ENCODE measurements at places on chromosomes 4 and X. TPM values are rescaled to one million over a fixed set of nuclear protein-coding genes. Genes with fewer than 3 reads are reported as not detected.

- no peak overlapping the region for H3K4me3 ChIP-seq
- no peaks in the 10 kb centered on the region for H3K36me3 ChIP-seq
- H3K27ac ChIP-seq, result no peak overlapping the region
- no peak for DNase-seq
- H3K27me3 ChIP-seq, result no peaks in the 10 kb centered on the region
- no peaks in the 10 kb centered on the region for H3K4me1 ChIP-seq
These were observed 68.3 kb downstream of the FMR1NB start for GRCh38 chrX:148049441-148049840.

DNA sequence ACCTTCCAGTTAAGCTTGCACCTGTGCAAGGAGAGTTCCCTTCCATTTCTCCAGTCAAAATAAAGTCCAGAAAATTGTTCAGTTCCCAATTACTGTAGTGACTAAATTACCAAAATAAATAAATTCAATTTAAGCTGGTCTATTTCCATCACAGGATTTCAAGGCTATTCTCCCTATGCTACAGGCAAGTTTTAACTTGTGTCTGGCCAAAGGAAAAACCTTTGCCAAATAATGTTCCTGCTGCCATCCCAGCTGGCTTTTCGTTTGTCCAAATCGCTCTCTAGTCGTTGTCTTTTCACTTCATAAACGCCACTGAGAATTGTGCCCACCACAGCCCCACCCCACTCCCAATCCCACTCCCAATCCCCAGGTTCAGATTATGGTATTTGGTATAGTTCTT, 2.4 kb downstream of the KCTD8 start:
- no peak overlapping the region for H3K27ac ChIP-seq
- peaks cover 4% of the 10 kb centered on the region for H3K4me1 ChIP-seq
- no peaks in the 10 kb centered on the region for H3K36me3 ChIP-seq
- peaks cover 5% of the 10 kb centered on the region for H3K27me3 ChIP-seq
- DNase-seq, result no peak

DNA sequence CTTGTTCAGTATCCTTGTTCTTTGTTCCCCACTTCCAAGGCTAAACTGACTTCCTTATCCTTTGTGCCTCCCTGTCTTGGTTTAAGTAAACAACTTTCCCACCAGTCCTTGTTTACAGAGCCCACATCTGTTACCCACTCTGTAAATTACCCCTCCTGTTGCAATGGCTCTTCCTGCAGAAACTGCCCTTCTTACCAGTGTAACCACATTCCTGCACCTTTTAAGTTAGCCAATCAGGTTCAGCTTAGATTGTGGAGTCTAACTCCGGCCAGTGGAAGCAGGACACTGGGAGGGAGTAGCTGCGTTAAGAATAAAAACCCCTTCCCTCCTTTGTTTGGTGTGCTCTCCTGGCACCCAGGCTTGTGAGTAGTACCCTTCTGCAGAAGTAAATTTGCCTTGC, 360.9 kb downstream of the PRDM5 start:
- no peaks in the 10 kb centered on the region for H3K4me1 ChIP-seq
- H3K4me3 ChIP-seq, result no peak overlapping the region
- no peak for DNase-seq
- H3K27ac ChIP-seq, result no peak overlapping the region

The MAMLD1 gene
- total RNA-seq, result 4.5 TPM

The COL25A1 gene
- 0.25 TPM for total RNA-seq

The CDS1 gene
- 3.9 TPM for total RNA-seq

Measured in pancreas (tissue), 10 donors.